ENCODE measurements at places on chromosomes 13 and 19.

GRCh38 chr19:34350161-34350561 lies 14.8 kb upstream of the GPI start:
- DNase-seq: no peak

DNA sequence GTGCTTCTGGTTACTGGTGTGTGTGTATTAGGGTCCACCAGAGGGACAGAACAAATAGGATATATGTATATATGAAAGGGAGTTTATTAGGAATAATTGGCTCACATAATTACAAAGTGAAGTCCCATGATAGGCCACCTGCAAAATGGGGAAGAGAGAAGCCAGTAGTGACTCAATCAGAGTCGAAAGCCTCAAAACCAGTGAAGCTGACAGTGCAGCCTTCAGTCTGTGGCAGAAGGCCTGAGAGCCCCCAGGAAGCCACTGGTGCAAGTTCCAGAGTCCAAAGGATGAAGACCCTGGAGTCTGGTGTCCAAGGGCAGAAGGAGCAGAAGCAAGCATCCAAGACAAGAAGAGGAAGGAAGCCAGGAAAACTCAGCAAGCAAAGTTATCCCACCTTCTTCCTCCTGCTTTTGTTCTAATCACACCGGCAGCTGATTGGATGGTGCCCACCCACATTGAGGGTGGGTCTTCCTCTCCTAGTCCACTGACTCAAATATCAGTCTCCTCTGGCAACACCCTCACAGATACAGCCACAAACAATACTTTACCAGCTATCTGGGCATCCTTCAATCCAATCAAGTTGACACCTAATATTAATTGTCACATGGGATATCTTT lies 21.7 kb upstream of the SCEL start:
- DNase-seq: no peak

DNA sequence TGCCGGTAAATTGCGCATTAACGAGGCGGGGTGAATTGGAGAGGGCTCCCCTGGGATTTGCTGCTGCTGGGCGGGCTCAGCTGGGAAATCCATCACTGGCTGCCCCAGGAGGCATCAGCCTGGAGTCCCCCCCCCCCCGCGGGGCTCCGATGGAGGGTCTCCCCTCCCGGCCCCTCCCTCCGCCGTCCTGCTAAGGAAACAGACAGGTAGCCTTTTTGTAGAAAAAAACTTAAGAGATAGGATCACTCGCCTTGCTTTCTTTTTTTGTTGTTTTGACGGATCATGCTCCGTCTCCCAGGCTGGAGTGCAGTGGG lies 6.8 kb downstream of the TLE6 start:
- DNase-seq: no peak

DNA sequence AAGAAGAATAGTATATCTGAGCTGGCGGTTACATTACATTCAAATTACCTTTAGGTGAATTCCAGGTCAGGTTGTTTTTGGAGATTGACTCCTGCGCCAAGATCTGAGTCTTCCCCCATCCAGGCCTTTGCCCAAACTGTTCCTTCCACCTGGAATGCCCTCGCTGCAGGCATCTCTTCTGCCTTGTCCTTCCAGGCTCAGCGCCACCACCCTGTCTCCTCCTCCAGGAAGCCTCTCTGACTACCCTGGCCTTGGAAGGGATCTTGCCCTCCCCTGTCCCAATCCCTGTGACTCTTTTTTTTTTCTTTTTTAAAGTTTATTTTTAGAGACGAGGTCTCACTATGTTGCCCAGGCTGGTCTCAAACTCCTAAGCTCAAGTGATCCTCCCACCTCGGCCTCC lies 1.7 kb upstream of the HOMER3 start:
- DNase-seq: no peak

DNA sequence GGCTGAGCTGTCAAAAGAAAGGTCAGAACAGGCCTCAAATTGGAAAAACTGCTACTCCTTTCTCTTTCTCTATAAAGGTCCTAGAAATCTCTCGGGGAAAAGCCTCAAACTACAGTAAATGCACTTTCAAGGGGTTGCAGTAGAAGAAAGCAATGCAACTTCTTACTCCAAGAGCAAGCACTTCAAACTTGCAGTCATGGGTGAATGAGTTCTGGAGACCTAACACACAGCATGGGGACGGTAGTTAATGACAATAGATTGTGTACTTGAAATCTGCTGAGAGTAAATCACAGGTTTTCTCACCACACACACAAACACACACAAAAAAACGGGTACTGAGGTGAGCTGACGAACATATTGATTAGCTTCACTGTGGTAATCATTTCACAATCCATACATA lies 11.8 kb downstream of the TUBGCP3 start:
- DNase-seq: peak; percentile 10
